SK-N-SH treated with all-trans-retinoic acid at 6 μM for 48 hours (cell line): ENCODE measurements at places on chromosomes 12 and 14.

DNA sequence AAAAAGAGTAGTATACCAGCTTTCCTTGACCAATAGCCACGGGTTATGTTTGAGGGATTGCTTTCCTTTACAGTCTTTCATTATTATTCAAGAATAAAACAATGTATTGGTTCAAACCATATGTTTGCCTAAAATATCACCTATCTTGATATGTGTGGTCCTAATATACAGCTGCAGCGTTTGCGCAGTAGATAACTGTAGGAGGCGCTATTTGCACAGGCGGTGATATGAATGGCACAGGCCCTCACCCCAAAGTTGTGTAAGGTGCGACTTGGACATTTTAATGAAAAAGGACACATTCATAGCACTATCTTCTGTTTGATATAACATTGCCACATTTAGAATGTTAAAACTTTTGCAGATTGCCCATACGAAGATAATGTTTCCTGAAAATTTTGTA lies 298.4 kb downstream of the TRHDE start:
- no peak for ATAC-seq

- ATAC-seq, result no peak
Observed at GRCh38 chr12:71947645-71948105, 9.0 kb downstream of the TPH2 start.

GRCh38 chr12:43835264-43835655 lies 621 bp upstream of the TMEM117 start:
- ATAC-seq, result no peak; the same call in 2 of the 3 replicates

DNA sequence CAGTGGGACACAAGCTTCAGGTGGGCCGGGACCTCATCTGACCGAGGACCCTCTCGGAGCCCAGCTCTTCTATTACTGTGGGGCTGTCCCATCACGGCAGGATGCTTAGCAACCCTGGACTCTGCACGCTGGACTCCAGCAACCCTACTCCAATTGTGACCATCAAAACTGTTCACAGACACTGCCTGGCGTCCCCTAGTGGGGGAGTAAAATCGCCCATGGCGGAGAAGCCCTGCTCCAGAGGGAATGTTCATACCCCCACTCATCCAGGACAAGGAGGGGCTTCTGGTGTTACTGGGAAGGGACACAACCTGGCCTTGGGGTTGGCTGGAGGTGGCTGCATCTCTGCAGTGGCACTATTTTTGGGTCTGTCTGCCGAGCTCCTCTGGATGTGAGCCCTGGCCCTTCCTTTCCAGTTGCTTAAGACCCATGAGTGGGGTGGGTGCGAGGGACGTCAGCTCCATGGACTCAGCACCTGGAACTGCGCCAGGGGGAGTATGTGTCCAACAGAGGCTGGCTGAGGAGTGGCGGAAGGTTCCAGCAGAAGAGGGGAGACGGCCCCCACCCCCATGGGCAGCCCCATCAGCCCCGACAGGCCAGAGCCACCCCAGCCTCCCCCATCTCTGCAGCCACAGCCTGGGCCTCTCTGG lies 103.8 kb downstream of the RFLNA start:
- ATAC-seq, result no peak

GRCh38 chr14:21721504-21721903 lies 47.9 kb upstream of the OR4E1 start:
- ATAC-seq, result no peak

DNA sequence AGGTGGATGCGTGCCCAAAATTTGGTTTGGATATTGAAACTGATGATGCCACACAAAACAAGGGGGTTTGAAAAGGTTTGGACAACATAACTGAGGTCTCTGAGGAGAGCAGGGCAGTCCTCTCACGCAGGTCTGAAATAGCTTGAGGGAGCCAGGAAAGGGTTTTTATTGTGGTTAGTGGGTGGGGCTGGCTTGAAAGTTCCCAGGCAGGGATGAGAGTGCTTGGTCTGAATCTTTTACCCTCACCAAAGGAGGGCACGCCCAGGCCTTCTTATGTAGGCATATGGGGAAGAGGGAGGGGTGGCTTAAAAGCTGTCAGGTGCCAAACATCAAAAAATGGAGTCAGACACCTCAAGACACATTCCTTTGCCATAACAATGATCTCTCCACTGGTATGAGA lies 493.1 kb upstream of the CCDC196 start:
- no peak for ATAC-seq

DNA sequence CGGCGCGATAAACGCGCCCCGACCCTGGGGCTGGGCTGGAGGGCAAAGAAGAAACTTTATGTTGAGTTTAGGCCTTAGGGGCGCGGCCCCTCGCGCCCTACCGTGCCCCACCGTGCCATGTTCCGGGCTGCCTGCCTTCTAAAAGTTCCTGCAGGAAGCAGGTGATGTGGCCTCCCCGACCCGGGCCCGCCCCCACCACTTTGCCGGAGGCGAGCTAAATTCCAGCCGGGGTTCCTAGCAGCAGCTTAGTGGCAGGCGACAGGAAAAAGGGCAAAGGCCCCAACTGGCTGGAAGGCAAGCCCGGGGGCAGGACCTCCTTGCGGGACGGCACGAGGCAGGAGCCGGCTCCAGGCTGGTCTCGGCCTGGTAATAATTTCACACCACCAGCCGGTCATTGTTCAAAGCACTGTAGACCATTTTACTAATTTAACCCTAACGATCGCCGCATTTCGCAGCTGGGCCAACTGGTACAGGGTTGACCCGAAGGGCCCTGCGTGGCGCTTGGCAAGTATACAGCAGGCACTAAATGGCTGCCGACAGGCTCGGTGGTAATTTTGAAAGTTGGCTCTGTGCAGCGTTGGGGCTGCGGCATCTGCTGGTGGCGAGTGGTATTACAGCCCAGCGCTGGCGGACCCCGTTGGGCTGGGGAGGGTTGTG lies 895 bp upstream of the CCDC88C start:
- ATAC-seq, result peak; percentile 82

- no peak for ATAC-seq
Observed at GRCh38 chr12:52361553-52361952, 5.7 kb downstream of the KRT85 start.

DNA sequence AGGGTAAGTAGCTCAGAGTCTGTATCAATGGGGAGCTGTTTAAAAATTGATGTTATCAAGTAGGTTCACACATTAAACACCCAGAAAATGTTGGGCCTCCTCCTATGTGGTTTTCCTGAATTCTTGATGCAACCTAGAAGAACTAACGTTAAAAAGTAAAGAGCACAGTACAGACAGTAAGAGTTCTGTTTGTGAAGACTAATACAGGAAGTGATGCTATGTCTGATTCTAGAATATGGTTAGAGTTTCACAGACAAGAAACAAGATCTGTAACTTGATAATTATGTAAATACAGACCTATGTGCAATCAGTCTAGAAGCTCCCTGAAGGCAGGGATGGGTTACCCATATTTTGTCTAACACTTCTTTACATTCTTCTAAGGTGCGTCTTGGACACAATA lies 214.9 kb upstream of the BTG1 start:
- no peak for ATAC-seq

DNA sequence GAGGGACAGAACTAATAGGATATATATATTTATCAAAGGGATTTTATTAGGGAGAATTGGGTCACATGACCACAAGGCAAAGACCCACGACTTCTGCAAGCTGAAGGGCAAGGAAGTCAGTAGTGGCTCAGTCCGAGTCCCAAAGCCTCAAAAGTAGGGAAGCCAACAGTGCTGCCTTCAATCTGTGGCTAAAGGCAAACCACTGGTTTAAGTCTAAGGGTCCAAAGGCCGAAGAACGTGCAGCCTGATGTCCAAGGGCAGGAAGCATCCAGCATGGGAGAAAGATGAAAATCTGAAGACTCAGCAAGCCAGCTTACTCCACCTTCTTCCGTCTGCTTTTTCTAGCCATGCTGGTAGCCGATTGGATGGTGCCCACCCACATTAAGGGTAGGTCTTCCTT lies 157.9 kb upstream of the CRY1 start:
- ATAC-seq, result no peak

GRCh38 chr12:119700078-119700477 lies 32.1 kb downstream of the PRKAB1 start:
- ATAC-seq, result no peak

- peak; percentile 58 for ATAC-seq
Observed at GRCh38 chr14:96095581-96096476, 56.7 kb downstream of the C14orf132 start.

DNA sequence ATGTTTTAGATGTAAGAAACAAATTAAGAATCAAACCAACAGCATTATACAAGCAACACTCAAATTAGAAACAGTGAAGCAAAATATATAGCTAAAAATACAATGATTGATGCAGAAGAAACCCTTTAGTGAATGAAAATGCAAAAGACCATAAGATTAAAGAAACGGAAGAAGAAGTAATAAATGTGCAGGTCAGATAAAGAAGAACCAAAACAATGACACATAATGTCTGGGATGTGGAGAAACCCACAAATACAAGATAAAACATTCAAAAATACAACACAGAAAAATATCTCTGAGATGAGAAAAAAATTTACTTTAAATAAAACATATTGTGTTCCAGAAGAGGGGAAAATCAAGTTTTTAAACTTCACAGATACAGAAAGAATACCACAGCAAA lies 73.4 kb upstream of the AVPR1A start:
- ATAC-seq, result no peak

GRCh38 chr12:20883288-20883687 lies 72.8 kb downstream of the SLCO1B3 start:
- ATAC-seq, result no peak

GRCh38 chr14:104593241-104593701 lies 11.3 kb downstream of the TMEM179 start:
- ATAC-seq, result no peak

DNA sequence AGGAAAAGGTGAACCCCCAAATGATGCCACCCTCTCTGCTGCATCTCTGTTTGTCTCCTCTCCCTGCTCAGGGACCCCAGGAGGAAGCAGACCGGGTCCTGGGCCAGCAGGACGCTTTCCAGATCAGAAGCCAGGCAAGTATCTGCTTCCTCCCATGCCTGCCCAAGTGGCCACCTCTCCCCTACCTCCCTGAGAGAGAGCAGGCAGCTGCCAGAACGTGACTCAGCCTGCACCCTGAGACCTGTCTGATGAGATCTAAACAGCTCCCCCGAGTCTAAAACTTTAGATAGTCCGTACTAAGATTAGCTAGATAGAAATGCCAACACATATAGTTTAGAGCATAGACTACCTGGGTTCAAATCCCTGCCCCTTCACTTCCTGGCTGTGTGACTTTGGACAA lies 31.2 kb upstream of the OAS1 start:
- ATAC-seq, result no peak

GRCh38 chr12:10364815-10365622 lies 24.8 kb downstream of the KLRK1 start:
- peak; percentile 83 for ATAC-seq

DNA sequence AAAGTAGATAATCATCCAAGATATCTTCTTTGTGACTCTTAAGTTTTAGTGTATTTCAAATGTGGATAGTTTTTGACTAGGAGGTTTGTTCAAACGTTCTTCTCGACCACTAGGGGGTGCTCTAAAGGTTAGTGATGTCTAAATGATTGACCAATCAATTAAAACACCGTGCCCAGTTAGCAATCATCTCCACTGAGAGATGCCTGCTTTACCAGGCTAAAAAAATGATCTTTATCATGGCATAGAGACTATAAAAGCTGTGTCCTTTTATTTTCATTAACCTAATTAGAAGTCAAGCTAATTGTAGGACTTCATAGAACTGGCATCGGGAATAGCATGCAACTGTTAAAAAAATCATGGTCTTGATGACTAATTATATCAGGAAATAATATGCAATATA lies 153.9 kb downstream of the PRKCH start:
- no peak for ATAC-seq

- no peak for ATAC-seq
Observed at GRCh38 chr14:79586989-79587598, 624.2 kb downstream of the DIO2 start.

GRCh38 chr12:75606956-75607355 lies 95.5 kb upstream of the KRR1 start:
- ATAC-seq, result no peak

- no peak for ATAC-seq
Observed at GRCh38 chr14:76837524-76837923, 11.3 kb downstream of the LRRC74A start.

- ATAC-seq, result peak; percentile 68
Observed at GRCh38 chr12:76144245-76144549, 59.7 kb upstream of the NAP1L1 start.

- peak; percentile 51; the same call in 2 of the 3 replicates for ATAC-seq
Observed at GRCh38 chr14:106417224-106418049, 891.1 kb downstream of the TMEM121 start.

DNA sequence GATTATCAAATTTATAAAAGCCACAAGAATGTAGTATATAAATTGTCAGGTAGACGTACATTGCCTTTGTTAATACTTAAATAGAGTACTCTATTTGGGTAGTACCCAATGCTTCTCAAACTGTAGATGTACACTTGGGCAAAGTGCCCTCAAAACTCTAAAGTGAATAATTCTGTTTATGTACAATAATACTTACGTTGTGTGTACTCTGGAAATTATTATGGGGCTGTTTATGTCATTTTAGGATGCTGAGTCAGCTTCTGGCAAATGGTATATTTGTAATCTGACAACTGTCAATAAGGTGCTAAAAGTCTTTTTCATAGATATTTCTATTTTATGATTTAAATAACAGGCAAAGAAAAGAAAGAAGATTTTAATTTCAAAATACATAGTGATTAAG lies 102.4 kb downstream of the CCDC91 start:
- no peak for ATAC-seq

DNA sequence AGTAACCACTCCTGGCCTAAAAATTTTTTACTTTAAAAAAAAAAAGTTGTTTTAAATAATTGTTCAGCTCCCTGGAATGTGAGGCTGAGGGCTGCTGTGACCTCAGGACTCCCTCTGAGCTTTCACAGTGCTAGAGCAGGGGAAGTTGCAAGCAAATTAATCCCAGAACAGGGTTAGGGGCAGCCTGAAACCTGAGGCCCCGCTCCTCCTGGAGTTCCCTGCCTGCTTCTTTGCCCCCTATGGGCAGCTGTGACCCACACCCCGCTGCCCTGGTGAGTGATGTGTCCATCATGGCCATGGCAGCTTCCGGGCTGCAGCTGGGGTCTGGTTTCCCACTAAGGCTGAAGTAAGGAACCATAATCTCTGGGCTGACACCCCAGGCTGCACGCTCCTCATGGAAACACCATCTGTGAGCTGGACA lies 9.5 kb downstream of the RITA1 start:
- peak; percentile 53 for ATAC-seq

DNA sequence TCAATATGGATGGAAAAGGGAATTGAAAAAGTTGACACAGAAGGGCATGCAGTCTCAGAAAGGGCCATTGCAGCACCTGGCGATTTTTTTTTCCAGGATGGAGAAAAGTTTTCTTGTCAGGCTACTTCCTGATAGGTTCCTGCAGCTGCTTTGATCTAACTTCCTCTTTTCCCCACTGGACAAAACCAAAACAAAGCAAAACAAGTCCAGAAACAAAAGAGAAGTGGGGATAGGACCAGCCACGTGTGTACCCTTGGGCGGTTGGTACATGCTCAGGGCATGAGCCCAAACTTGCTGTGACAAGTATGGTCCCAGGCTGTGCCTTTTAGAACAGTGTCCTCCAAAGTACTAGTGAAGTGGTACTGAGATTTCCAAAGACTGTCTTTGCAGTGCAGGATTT lies 89.8 kb downstream of the CHST11 start:
- no peak for ATAC-seq

GRCh38 chr14:35879654-35880249 lies 53.6 kb downstream of the BRMS1L start:
- ATAC-seq, result peak; percentile 58
